ENCODE measurements at places on chromosomes 11 and 22.
A peak's percentile ranks its signal among the peaks of the same experiment; 100 is the strongest.

DNA sequence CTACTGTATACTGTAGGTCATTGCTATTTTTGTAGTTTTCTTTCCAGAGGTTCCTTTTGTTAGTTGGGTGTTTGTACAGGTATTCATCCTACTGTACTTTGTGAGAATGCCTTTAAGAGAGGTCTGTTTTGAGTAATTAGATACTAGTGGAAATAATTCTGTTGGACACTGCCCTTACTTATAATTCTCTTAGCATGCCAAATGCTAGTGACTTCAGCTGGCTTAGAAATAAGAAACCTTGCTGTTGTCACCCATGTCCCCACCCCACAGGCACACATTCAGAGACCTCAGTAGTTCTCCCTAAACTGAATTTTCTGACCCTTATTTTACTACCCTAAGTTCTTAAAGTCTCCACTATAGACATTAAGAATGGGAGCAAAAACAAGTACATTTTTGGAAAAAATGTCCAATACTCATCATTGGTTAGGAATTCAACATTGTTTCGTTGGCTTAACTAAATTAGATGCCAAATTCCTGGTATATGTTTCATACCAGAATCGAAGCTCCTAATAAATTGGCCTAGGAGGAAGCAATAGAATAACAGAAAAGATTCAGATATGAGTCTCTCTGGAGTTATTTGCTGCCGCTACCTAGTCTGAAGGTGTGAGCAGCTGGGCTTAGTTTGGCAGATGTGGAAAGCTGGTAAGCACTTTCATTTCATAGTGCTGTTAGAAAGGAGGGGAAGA lies 28.4 kb downstream of the ZNF143 start:
- no peak for DNase-seq

- DNase-seq: no peak
Observed at GRCh38 chr11:121291896-121292494, 576 bp upstream of the SC5D start.

DNA sequence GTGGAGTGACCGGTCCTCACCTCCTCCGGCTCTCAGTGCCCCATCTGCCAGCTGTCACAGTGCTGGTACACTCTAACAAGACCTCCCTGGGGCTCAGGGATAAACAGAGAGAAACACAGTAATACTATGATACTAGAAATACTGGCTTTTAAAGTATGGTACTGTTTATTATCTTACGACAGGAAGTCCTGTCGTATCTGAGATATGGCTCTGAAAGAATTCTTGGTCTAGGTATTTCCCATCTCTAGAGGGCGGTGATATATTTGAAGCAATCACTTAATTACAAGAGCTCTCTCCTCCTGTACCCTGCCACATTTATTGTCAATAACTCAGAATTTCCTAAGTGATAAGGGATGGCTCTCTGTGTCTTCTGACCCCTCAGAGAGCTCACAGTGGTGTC lies 119.1 kb downstream of the RRM1 start:
- DNase-seq: no peak

GRCh38 chr11:25981998-25982397 lies 349.9 kb upstream of the ANO3 start:
- no peak for DNase-seq

GRCh38 chr11:68030318-68031143 lies at the start of gene NDUFS8:
Gene NDUFS8, plus strand, starts transcription at chr11:68030681. Its CDS starts 1,471 bp downstream, at chr11:68032152.
- DNase-seq: peak; percentile 99

- no peak for DNase-seq
Observed at GRCh38 chr11:16610738-16611388, 127.6 kb upstream of the C11orf58 start.

- DNase-seq: no peak
Observed at GRCh38 chr11:19218786-19219460, 17.1 kb upstream of the CSRP3 start.

DNA sequence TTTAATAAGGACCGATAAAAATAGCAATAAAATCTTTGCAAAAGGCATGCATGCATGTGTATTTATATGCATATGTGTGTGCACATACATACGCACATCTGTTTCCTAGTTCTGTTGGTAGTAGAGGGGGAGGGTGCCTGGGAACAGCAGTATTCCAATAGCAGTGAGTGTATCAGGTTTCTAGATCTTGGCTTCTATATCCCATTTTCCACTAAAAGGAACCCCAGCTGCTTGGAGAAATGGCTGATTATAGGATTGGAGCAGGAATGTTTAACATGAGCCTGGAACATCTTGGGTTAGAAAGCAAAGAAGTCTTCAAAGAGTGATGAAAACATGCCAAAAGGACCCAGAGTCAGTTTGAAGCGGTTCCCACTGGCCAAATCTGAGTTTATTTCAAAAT lies 21.0 kb downstream of the TNRC6B start:
- DNase-seq: no peak

DNA sequence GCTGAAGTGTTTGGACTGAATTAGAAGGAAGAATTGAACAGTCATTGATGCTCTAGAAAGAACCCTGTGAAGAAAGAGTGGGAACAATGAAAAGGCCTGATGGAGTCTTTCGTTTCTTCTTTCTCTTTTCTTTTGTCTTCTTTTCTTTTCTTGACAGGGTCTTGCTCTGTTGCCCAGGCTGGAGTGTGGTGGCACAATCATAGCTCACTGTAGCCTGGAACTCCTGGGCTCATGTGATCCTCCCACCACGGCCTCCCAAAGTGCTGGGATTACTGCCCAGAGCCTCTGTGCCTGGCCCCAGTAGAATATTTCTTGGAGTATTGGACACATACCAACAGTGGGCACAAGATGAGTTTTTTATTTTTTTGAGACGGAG lies 1.1 kb downstream of the FEN1 start:
- DNase-seq: no peak

DNA sequence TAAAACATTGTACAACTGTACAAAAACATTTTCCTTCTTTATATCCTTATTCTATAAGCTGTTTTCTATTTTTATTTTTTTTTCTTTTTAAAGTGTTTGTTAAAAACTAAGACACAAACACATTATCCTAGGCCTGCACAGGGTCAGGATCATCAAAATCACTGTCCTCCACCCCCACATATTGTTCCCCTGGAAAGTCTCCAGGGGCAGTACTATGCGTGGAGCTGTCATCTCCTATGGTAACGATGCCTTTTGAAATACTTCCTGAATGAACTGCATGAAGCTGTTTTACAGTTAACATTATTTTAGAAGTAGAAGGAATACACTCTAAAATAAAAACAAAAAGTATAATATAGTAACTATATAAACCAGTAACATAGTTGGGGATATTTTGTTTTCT lies 67.2 kb downstream of the ZC3H12C start:
- no peak for DNase-seq

DNA sequence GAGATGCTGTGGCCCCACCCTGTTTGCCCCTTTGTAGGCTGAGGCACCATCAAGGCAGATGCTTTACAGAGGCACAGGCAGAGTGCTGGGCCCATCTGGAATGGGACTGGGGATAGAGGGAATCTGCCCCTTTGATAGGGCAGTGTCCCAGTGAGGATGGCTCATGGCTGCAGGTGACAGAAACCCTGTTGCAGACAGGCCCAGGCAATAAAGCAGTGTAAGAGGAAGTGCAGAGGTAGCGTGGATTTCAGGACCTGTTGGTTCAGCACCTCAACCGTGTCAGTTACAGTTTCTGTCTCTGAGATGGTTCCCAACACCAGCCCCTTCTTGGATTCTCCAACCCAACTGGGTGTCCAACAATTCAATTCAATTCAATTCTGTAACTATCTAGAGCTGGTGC lies 25.1 kb downstream of the PRDM11 start:
- no peak for DNase-seq

DNA sequence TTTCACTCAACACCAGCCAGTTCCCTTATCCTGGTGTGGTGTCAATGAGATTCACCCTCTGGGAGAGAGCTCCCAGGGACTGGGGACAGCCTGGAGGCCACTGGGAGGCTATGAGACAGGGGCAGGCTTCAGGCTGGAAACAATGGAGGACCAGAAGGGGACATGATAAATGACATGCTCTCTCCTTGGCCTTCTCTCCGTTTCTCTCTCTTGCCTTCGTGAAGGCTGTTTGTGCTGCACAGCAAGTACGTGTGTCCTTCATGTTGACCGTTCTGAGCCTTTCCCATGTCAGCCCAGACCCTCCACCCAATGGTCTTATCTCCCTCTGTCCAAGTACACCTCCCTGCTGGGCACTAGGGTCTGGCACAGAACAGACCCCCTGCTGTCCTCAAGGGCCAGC lies 1.6 kb upstream of the LZTR1 start:
- DNase-seq: no peak

- no peak for DNase-seq
Observed at GRCh38 chr11:118859973-118860372, 23.7 kb upstream of the CXCR5 start.

DNA sequence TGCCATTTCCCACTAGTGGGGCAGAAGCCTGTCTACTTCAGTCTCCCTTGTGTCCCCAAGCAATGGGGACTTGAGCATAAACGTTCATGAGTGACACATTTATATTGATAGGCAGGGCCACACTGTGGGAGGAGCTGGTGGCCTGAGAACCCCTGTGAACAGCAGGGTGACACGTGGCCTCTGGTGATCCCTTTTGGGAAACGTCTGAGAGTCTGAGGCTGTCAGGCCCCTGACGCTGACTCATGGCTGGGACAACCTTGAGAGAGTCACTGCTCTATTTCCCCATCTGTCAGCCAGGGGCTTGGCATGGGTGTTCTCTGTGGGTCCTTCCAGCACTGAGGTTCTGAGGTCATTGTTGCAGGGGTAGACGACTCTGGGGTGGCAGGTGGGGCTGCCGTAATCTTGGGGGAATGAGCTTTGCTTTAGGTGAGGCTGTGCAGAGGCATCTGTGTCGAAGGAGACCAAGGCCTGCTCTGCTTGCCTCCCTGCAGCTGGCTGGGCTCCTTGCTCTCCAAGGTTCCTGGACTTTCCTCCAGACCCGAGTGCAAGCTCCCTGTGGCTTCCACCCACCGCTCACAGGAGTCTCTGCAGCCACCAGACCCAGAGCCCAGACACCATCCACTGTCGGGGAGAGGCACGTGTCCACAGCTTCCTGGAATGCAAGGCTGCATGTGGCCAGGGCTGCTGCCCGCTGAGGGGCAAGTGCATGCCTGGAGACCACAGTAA lies 54.7 kb downstream of the SMIM38 start:
- no peak for DNase-seq

DNA sequence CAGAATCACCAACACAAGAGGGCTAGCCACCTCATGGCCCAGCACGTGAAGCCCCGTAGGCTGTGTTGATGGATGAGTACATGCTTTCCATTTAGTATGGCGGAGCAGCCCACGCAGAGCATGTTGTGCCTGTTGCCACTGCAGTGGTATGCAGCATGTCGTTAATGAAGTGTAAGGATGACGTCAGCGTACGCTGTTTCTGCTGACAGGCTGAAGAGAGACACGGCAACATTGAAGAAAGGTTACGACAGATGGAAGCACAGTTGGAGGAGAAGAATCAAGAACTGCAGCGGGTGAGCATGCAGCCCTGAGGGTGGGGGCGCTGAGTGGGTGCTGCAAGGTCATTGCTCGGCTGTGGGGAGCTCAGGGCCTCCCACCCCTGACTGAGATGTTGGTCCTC lies 62.8 kb downstream of the PPFIA1 start:
- no peak for DNase-seq

- no peak for DNase-seq
Observed at GRCh38 chr22:46536537-46537224, 739 bp downstream of the CELSR1 start.

DNA sequence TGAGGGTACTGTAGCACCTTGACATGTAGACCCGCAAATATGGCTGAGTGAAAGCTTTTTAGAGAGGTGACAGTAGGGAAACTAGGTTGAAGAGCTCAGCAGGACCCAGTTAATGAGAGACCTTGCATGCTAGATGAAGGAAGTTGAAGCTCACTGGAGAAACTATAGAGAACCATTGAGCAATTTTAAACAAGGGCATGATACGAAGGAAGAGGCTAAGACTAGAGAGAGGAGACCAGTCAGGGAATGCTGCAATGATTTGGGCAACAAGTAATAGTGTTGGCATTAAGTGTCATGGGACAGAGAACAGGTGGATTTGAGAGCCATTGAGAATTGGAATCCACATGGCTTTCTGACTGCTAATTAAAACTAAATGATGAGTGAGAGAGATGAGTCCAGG lies 4.1 kb downstream of the OLFML1 start:
- no peak for DNase-seq

GRCh38 chr11:46930089-46930488 lies 6.5 kb upstream of the CSTPP1 start:
- no peak for DNase-seq

DNA sequence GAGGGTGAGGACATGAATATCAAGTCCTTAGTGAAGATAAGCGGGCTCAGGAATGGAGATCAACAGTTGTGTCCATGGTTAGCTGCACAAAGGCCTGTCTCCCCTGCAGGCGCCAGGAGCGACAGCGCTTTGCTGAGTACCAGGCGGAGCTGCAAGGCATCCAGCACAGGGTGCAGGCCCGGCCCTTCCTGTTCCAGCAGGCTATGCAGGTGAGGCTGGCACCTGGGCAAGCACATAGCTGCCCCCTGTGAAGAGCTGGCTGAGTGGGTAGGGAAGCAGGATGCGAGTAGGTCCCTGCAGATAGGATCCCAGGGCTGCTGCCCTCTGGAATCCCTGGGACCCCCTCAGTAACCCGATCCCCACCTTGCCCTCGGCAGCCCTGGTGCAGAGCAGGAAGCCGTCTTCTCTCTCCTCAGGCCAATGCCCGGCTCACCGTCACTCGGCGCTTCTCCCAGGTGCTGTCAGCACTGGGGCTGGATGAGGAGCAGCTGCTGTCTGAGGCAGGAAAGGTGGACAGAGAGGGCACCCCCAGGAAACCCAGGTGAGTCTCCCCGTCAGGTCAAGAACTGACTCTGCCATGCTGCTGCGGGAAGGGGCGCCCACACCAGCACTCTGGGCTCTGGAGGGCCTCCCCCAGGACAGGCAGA lies 2.6 kb upstream of the SART1 start:
- no peak for DNase-seq

DNA sequence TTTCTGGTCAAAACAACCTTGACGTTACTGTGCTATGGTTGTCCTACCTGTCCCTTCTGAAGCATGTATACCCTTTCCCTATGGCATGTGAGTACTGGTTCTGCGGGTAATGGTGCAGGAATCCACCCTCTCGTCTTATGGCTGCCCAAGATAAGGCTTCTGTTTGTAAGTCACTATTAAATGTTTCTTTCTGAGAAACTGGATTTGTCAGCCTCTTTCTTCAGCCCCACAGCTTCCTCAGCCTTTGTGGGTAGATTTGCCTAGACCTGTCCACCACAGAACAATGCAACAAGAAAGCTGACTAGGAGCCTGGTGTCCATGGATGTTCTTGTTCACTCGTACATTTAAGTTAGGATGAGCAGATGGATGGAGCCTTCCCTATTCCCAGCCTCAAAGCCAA lies 14.4 kb downstream of the MMP7 start:
- no peak for DNase-seq

- DNase-seq: peak; percentile 21
Observed at GRCh38 chr22:30005213-30005857, 74.9 kb upstream of the HORMAD2 start.

- DNase-seq: no peak
Observed at GRCh38 chr22:20064140-20064480, 15.9 kb upstream of the DGCR8 start.

Measured in stimulated activated CD8-positive, alpha-beta memory T cell treated with anti-CD3 and anti-CD28 coated beads, Interleukin-7, amount 100 ng/mL, for 24 hours (primary cell).